ENCODE measurements at places on chromosomes 2 and 18.

DNA sequence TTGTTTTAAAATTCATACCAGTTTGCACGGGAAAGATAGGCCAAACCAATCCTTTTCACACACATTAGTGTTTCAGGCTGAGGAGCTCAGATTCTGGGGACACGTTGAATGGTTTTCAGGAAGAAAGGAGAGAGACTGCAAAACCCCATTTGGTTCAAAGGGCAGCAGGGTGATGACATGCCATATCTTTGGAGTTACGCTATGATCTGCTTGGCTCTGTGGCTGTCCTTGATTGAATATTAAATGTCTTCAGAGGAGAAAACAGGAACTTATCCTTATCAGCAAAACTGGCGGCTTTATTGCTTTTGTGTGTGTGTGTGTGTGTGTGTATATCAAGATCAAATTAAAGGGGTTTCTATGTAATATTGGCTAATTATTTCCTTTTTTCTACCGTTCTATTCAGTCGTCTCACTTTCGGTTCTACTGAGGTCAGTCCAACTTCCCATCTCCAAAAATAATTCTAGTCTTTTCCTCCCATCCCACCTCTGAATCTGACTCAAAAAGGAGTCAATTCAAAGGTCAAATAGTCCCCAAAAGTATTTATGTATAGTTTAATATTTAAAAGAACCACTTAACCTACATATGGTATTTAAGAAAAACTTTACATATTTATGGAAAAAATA, 292.9 kb upstream of the CCDC68 start:
- DNase-seq, result no peak

- DNase-seq, result no peak
These were observed 75.8 kb downstream of the NRP2 start for GRCh38 chr2:205758051-205758450.

DNA sequence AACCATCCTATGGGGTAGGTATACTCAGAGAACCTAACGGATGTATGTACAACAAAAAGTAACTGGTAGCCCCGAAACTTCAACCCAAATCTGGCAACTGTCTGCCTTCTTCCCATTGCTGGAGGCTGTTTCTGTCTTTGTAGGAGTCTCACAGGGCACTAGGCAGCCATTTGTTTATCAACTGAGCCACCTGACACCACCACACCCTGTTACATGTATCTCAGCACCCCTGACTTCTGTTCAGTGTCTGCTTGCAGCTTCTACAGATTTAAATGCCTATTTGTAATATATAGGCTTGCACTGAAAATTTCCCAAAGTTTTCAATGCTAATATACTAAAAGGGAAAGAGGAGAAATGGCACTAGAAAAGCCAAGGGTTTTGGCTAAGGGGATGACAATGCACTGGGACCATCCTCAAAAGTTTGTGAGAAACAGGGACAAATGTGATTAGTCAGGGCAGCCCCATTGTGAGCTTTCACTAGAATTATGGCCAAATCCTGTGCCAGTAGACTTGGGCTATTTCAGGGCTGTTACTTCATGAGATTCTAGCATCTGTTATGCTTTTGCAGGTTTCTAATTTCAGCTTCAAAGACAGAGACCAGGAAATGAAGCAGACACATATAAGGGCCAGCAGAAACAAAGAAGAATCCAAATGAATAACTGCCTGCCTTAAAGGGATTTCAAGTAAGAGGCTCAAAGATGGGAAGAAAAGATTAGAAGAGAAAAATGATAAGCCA, 103.3 kb downstream of the MYO5B start:
- no peak for DNase-seq

DNA sequence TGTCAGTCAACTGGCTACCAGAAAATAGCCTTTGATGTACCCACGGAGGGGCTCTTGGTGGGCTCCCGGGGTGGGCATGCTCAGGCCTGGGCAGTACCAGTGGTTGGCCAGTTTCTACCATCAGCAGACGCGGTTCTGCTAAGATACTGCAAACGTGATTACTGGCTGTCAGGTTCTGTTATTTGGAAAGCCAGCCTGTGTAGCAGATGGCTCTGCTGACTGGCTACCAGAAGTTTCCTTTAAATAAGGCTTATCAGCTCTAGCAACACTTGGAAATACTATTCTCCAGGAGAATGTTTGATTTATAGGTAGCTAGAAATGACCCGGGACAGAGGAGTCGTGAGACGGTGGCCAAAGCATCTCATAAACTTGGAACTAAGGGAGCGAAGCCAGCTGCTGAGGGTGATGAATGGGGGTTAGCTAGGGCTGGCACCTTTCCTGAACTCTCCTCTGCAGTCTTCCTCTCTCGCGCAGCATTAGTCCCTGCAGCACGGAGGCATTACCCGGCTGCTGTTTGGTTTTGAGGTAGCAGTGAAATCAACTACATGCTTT, 171.9 kb downstream of the AGAP1 start:
- DNase-seq, result no peak

DNA sequence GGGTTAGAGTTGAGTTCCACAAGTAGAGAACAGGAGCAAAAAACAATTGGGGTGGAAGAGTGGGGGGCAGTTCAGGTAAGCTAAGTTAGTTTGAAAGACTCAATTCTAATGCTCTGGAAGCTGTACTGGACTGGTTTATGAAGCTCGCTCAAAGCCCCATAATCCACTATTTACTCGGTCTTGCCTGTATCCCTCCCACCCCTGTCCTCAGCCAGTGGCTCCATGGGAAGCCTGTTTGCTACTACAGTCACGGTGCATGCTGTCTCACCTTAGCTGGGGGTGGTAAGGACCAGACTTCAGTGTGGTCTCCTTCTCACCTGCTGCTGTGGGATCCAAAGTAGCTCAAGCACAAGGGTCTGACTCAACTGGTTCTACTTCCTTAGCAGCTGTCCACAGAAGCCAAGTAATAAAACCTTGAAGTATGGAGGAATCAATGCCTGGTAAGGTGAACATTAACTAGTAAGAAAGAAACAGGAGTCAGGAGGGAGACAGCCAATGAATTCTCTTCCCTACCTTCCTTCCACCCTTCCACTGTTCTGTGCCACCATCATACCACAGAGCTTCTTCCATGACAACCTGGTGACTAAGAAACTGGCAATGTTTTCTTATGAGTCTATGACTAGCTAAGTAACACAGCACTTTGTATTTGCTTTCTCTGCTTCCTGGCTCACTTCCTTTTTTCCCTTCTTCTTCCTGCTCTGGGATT, 230.8 kb downstream of the SRBD1 start:
- DNase-seq, result no peak

DNA sequence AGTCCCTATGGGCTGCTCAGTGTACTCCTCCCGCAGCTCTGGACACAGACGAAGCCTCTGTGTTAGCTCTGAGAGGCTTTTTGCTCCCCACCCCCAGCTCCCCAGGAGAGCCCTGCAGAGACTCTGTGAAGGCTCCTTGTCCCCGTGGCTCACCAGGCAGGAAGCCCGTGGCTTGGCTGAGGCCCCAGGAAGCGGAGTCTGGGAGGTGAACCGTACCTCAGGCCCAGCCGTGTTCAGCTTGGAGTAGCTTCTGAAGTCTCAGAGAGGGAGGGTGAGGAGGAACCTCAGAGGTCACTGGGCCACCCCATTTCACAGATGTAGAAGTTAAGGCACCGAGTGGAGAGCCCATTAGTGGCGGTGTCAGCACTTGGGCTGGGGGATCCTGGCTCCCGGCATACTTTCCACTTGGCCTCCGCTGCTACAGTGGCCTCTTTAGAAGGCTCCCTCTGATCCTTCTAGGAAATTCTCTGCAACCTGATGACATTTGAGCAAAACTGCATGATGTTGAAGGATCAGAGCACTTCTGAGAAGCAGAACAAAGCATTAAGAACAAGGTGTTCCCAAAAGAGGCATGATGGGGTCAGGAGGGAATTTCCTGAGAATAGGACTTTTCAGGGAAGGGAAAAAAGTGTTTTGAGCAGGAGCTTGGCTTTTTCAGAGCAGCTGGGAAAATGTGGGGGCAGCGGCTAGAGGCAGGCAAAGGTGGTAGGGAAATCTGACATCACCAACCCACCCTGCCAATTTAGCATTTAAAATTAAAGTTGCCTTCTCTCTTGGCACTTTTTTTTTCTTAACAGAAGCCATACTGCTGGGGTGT, 79.1 kb downstream of the MCFD2 start:
- no peak for DNase-seq

GRCh38 chr2:22406625-22407024, 978.4 kb upstream of the KLHL29 start:
- no peak for DNase-seq

GRCh38 chr2:34199971-34200370, 600.9 kb upstream of the FAM98A start:
- no peak for DNase-seq

DNA sequence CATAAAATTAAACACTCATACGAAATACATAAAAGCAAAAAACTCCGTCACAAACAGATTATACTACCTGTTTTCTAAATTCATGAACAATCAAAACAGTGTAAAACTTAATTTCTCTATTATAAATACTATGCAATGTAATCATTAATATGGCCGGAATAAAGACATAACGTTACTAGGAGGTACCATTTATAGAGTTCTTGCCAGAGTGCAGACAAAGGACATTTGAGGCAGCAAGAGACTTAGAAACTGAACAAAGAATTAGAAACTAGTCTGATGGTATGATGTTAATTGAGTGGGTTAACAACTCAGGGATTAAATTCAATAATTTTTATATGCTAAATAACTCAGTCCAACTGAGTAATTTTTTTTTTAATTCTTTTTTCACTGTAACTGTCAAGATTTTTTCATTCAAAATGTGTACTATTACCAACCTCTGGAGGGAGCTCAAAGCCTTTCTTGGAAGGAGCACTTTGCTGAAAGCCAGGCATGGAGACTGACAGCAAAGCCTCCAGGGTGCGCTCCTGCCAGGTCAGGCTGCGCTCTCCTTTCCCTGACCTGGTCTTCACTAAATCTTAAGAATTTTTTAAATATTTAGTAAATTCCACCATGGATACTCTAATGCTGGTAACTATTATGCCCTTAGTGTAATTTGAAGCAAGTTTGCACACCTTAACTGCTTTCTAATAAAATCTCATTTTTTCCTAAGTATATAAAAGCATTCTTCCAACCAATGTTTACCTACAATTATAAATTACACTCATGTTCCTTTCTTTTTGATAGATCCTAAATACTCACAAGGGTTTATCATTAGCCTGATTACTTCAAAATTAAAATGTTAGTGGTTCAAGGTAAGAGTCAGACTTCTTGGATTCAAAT, 34.1 kb downstream of the WDR35 start:
- DNase-seq, result peak; percentile 46

GRCh38 chr2:15893085-15893484, 47.3 kb upstream of the MYCN start:
- no peak for DNase-seq

DNA sequence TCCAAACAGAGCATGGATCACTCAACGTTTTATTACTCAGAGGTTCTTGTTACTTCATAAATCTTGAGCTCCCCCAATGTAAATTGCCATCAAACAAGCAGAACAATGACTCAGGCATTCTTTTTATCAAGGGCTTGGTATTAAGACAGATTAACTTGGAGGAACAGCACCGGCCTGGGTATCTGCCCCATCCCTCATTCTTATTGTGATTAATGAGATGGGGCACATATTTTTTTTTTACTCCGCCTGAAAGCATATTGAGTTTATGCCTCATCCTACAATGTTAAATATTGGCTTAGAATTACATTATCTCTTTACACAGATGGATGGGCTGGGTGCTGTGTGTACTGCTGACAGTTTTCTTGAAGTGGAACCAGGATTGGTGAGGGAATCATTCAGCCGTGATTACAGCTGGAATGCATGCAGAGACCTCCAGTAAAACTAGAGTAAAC, 387.3 kb downstream of the CLIP4 start:
- no peak for DNase-seq
